Caudate nucleus (tissue), 63 donors: ENCODE measurements at places on chromosomes 5 and 9.
A peak's percentile ranks its signal among the peaks of the same experiment; 100 is the strongest.

DNA sequence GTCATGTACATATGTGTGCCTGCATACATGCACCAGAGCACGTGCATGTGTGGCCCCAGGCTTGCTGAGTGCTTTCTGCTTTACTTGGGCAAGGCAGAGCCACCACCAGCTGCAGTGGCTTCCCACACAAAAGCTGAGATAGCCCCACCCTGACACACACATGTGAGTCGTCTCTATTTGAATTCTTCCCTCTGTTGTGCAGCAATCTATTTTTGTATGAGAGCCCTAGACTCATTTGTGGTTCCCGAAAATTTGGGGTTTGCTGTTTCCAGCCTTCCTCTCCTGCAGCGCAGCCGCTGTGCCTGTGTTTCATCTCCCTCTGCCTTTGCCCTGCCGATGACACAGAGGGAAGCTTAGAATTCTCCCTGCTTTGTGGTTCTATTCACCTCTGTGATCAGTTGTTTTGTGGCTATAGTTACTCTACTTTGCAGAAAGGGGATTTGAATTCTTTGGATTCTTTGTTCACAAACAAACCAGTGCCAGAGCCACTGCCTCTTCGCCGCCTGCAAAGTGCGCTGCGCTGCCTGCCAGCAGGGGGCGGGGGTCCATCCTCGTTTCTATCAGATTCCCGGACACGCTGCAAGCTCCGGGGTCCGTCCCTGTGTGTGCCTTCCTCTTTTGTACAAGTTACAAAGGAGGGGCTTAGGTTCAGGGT, 95.8 kb upstream of the DAP start:
- DNase-seq: peak; percentile 58

- DNase-seq: no peak
Measured at GRCh38 chr9:72361217-72361616, 3.8 kb downstream of the ZFAND5 start.

- no peak for DNase-seq
Measured at GRCh38 chr9:109886617-109887016, 106.6 kb downstream of the PALM2AKAP2 start.

DNA sequence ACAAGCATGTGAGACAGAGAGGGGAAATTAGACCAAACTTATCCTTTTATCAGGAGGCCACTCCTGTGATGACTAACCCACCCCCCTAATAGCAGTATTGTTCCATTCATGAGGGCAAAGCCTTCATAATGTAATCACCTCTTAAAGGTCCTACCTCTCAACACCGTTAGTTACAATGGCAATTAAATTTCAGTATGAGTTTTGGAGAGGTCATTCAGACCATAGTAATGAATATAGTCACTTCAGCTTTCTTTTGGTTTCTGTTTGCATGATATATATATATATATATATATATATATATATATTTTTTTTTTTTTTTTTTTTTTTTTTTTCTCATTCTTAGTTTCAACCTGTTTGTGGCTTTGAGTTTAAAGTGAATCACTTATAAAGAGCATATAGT, 10.5 kb downstream of the ADGRV1 start:
- DNase-seq: no peak

DNA sequence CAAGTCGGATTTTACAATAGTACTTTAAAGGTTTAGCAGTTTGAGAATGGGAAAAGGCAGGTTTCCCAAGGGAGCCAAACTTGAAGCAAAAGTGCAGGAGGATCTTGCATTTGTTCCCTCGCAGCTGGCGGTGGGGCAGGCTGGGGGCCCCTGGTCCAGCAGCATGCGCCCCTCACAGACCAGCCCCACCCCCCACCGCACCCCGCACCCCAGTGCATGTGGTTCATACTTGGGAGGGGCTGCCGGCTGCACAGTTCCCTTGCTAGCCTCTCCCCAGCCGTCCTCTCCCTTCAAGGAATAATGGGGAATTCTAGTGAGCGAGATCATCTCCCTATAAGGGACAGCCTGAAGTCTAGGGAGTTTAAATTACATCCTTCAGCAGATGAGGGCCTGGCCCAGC, 273.1 kb upstream of the IRX2 start:
- DNase-seq: no peak

DNA sequence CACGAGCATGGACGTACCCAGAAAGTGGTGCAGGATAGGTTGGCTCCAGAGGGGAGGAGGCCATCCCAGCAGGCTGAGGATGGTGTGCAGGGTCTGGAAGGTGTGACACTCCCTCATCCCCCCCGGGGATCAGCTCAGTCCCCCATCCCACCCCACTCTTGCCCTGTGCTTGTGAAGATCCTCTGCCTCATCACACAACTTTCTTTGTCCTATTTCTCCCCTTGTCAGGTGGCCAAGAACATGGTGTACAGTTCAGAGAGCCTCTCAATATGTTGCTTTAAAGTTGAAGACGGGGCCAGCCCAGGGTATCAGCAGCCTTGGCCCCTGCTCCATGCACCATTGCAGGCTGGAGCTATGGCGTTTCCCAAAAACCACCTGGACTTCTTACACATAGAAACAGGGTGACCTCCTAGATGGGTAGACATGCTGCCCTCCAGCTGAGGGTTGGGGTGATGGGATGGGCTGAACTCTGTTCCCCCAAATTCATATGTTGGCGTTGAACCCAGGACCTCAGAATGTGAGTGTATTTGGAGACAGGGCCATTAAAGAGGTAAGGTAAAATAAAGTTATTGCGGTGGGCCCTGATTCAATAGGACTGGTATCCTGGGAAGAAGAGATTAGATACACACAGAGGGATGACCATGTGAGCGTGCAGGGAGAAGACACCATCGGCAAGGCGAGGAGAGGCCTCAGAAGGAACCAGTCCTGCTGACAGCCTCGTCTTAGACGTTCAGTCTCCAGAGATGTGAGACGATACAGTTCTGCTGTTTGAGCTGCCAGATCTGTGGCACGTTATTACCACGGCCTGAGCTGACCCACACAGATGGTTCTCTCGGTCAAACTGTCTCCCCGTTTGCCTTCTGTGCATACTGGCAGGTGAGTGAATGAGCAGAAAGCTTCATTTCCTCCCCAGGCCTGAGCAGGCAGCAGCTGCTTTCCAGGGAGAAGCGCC, 272.5 kb downstream of the GADD45G start:
- DNase-seq: no peak

- DNase-seq: no peak
Measured at GRCh38 chr9:4106081-4106759, 193.6 kb downstream of the GLIS3 start.

GRCh38 chr9:108673386-108673785, 182.4 kb downstream of the ACTL7B start:
- DNase-seq: no peak

DNA sequence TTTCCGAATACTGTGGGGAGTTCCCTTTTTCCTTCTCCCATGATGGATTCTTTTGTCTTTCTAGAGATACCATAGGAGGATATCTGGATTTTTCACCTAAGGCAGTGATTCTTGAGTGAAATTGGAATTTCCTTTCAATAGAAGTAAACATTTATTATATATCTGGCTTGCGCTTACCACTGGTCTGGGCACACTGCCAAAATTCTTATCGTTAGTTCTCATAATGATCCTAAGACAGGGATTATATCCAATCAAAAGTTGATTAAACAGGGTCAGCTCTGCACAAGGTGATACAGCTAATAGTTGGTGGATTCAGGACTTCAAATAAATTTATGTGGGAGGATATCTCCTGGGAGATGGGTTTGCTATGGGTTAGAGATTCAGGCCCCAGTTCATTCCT, 9.6 kb downstream of the TLE4 start:
- no peak for DNase-seq

DNA sequence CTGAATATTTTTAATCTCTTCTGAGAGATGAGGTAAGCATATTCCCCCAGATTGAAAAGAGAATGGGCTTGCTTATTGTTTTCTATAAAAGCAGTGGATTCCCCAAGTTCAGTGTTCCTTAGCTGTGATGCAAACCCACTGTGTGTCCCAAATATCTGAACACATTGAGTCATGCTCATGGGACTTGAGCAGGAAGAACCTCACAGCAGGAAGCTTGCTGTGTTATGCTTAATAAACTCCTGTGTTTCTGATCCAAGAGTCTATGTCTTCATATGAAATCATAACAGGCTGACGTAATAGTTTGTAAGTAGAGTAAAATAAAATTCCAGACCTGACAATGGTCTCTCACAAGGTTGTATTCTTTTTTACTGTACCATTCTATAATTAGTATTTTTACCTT, 24.8 kb upstream of the LOX start:
- no peak for DNase-seq

DNA sequence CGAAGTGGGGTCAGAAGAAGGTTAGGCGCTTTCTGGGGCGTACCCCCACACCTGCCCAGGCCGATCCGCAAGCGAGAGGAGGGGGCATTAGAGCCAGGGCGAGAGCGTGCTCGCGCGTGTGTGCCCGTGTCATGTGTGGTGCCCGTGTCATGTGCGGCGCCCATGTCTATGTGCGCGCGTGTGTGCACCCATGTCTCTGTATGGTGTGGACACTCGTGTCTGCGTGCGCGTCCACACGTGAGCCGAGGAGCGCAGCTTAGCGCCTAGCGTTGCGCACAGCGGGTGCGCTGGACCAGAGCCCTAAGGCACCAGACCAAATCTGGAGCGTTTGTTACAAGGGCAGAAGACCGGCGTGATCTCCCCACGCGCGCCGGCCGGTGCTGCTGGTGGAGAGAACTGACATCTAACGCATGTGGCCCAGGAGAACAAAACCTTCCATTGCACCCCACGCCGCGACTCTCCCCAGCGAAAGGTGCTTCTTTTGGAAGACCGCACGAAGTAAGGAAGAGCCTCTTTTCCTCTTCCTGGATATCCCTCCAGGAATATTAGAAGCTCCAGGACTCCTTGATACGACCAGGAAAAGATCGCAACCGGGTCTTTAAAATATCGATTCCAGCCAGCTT, 644 bp downstream of the NIM1K start:
- peak; percentile 70 for DNase-seq

- no peak for DNase-seq
Measured at GRCh38 chr9:135330685-135331590, 148.6 kb upstream of the PPP1R26 start.

GRCh38 chr5:6875376-6875775, 162.1 kb downstream of the TENT4A start:
- DNase-seq: no peak

GRCh38 chr5:40384782-40385390, 294.8 kb upstream of the PTGER4 start:
- no peak for DNase-seq
